ENCODE measurements at places on chromosomes 16 and 17.

GRCh38 chr16:22684574-22685458 lies 129.1 kb upstream of the HS3ST2 start:
- DNase-seq: no peak

GRCh38 chr16:86306811-86307513 lies 203.4 kb upstream of the FOXF1 start:
- DNase-seq: no peak

DNA sequence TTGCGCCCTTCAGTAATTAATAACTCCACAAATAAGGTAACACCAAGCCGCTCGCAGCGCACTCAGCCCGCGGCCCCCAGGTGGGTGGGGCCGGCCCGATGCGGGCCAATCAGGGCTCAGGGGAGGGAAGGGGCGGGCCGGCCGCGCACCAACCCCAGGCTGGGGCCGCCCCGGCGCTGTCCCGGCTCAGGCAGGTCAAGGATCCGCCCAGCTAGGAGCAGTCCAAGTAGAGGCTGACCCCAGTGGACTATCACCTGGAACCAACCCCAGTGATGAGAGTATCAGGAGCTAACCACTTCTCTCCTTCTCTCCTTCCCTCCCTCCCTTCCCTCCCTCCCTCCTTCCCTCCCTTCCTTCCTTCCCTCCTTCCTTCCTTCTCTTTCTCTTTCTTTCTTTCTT lies 110.8 kb downstream of the C16orf78 start:
- peak; percentile 28 for DNase-seq

DNA sequence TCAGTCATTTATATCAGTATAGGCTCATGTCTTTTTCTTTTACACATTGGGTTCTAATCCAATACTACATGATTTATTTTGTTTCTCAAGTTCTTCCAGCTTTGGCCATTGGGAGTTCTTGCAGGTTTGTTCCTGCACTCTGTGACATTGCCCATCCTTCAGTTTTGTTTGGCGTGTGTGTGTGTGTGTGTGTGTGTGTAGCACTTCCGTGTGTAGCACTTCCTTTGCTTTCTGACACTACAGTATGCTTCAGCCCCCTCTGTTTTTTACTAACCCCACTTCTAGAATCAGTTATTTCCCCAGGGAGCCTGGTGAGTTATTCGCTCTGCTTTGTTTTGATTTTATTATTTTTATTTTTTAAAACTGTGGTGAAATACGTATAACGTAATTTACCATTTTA lies 75.6 kb upstream of the LGALS9 start:
- DNase-seq: no peak

DNA sequence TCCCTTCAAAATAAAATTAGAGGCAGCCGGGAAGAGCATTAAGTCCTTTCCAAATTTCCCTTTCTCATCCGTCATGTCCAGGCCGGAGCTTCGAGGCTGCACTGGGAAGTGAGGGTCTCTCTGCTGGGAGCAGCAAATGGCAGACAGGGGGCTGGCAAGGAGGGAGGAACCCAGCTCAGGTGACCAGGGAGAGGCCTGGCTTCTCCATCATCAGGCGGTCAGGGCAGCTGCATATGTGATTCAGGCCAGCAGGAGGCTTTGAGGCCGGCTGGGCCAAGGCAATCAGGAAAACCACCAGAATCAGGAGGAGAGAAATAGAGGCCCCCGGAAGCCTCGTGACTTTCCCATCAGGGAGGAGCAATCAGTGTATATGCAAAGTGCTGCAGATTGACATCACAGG lies 85.0 kb upstream of the RPL38 start:
- DNase-seq: no peak

DNA sequence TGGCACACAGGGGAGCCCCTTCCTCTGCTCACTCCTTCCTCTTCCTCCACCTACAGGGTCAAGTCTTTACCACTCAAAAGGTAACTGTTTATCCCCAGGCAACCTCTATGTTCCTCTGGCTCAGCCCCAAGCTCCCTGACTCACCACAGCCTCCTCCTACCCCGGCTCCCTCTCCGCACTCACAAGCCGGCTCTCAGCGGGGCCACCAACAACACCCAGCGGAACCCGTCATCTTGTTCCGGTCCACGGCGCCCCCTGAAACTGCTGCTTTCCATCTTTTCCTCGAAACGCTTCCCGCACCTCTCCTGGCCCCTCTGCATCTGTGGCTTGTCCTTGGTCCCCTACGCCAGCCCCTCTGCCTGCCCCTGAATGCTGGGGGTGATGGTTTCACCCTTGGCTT lies 58.4 kb downstream of the NXN start:
- DNase-seq: no peak

GRCh38 chr17:80981929-80982425 lies 9.7 kb upstream of the CHMP6 start:
- no peak for DNase-seq

GRCh38 chr16:68290450-68290849 lies 20.3 kb downstream of the SLC7A6OS start:
- no peak for DNase-seq

DNA sequence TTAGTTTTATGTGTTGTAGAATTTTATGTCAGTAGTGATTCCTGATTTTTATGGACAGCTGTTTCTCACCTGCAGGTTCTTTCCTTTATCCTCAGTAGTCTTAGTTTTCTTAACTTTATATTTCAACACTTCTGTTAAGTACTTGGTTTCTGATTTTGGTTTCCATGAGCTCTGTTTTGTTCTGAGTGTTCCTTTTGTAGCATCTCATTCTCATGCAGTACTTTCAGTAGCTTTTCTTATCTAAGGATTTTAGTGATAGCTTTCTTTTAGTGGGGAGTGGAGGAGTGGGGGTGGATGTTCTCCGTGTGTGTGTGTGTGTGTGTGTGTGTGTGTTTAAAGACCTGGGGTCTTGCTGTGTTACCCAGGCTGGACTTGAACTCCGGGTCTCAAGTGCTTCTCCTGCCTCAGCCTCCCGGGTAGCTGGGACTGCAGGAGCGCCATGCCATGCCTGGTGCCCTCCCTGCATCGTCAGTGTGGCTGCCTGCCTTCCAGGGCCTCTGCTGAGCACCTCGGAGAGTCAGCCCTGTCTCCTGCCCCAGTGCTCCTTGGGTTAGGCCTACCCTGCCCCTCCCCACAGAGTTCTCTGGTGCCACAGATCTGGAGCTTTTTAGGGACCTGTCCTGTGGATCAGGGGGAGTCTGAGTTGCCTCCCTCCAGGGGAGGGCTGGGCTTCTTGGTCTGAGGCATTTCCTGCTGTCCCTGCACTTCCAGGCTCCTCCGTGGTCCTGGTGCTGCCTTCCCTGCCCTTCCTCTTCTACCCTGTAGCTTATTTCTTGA lies 4.3 kb upstream of the ZNF750 start:
- DNase-seq: no peak

GRCh38 chr16:22195695-22196558 lies 10.2 kb upstream of the EEF2K start:
- peak; percentile 35 for DNase-seq

DNA sequence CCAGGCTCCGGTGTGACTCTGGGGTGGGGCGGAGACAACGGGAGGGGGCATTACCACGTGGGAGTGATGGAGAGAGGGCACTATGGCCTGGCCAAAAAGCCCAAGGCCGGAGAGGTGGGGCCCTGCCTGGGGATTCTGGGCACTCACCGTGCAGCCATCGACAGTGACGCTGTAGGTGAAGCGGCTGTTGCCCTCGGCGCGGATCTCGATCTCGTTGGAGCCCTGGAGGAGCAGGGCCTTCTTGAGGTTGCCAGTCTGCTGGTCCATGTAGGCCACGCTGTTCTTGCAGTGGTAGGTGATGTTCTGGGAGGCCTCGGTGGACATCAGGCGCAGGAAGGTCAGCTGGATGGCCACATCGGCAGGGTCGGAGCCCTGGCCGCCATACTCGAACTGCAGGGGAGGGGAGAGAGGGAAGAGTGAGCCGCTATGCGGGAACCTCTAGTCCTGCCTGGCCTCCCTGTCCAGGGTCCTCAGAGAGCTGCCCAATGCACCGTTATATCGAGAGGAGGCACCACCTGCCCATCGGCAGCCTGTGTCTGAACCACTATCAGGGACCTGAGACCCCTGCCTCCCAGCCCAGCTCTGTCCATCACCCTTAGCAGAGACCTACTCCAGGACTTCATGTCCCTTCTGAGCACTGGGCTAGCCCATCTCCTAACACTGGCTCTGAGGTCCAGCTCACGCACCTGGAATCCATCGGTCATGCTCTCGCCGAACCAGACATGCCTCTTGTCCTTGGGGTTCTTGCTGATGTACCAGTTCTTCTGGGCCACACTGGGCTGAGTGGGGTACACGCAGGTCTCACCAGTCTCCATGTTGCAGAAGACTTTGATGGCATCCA lies 15.6 kb downstream of the COL1A1 start:
- no peak for DNase-seq

DNA sequence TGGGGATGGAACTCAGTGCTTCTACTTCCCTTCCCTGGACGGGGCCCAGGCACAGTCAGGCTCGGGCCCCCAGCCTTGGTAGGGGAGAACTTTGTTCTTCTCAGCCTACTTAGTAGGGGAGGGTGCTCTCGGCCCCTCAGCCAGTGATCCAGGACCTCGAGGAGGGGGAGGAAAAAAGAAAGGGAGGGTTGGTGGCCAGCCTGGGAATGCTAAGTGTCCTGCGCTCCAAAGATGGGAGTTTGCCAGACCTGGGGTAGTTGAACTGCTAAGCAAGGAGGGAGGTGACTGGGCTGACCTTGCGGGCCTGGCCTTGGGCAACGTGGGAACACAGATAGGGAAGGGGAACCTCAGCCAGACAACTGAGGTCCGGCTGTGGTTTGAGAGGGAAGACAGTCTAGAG lies 12.2 kb downstream of the ADGRG1 start:
- no peak for DNase-seq

DNA sequence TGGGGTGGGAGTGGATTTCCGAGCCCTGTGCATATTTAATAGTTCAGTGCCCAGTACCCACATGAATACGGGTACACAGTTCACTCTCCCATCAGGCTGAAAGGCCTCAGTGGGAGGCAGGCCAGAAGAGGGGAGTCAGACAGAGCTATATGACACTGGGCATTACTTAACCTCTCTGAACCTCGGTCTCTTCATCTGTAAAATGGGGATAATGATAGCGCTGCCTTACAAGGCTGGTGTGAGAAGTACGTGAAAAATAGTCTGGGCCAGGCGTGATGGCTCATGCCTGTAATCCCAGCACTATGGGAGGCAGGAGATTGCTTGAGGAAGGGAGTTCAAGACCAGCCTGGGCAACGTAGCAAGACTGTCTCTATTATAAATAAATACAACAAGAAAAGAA lies 3.6 kb downstream of the GPRC5B start:
- DNase-seq: no peak

DNA sequence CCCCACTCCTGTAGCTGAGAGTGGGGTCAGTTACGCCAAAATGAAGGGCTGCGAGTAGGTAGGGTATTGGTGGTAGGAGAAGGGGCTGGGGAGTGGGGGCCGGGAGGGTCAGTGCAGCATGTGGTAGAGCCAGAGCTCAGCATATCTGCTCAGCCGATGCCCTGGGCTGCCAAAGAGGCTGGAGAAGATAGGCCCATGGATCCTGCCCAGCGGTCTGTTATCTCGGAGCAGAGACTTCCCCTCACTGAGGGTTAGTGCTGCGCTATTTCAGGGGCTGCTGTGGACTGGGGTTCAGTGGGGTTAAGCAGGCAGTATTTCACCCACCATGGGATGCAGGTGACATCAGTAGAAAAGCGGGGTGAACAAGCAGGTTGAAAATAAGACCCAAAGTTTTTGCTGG lies 19.7 kb downstream of the RHBDL3 start:
- DNase-seq: no peak

- no peak for DNase-seq
These were observed 368.0 kb downstream of the FOXL1 start for GRCh38 chr16:86946396-86946795.

GRCh38 chr17:65359016-65359415 lies 202.4 kb downstream of the AXIN2 start:
- DNase-seq: no peak

DNA sequence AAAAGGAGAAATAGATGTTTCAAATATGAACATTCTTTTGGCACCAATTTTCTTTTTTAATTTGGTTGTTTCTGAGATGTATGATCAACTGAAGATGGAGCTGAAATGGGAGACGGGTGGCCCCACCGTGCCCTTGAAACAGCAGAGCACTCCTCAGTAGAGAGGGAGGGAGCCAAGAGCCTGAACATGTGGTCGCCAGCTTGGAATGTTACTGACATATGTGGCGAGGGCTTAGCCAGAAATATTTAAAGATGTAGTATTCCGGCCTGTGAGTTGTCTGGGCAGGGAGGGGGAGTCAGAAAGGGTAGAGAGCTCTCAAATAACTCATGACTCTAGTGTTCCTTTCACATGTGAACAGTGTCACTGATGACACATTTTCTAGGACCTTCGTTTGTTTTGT lies 13.3 kb upstream of the MRC2 start:
- no peak for DNase-seq

DNA sequence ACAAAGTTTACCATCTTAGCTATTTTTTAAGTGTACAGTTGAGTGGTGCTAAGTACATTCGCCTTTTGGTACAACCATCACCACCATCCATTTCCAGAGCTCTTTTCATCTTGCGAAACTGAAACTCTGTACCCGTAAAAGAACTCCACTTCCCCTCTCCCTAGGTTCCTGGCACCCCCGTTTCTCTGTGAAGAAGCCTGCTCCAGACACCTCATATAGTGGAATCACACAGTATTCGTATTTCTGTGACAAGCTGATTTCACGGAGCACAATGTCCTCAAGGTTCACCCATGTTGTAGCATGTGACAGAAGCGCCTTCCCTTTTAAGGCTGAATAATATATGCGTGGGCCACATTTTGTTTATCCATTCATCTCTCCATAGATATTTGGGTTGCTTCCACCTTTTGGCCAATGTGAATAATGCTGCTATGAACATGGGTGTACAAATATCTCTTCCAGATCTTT lies 54.2 kb upstream of the MAP3K14 start:
- DNase-seq: no peak

Data from HuH-7.5 (cell line).